ENCODE measurements at places on chromosomes 11 and 22. TPM values are rescaled to one million over a fixed set of nuclear protein-coding genes. Genes with fewer than 3 reads are reported as not detected.

- DNase-seq, result no peak
Observed at GRCh38 chr22:25053153-25053805, 100.8 kb downstream of the KIAA1671 start.

GRCh38 chr22:31137721-31138120, 2.6 kb downstream of the PLA2G3 start:
- DNase-seq, result no peak

DNA sequence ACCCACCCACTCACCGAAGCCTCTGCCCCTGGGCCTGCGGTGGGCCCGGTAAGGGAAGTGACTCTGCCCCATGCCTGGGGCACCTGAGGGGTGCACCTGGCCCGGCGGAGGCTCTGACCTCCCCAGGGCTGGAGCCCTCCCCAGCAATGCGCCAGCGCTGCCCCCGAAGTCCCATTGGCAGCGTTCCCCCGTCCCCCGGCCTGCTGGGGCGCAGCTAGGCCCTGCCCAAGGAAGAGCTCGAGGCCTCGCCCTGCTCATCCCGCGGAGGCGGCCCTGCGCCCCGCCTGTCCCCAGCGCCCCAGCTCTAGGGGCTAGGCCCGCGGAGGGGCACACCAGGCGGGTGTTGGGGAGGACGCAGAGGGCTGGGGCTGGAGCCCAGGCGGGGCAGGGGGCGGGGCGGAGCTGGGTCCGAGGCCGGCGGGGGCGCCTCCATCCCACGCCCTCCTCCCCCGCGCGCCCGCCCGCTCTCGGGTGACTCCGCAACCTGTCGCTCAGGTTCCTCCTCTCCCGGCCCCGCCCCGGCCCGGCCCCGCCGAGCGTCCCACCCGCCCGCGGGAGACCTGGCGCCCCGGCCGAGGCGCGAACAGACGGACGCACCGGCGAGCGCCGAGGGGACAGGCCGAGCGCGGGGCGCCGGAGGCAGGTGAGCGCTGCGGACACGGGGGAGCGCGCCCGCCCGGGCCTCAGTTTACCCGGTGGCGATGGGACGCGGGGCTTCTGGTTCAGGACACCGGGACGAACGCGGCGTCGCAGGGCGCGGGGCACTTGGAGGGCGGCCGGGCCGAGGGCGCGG, at the start of gene EPS8L2:
EPS8L2 (plus strand) TSS at position 586 of the 793 bp plus-strand sequence. CDS start 3,177 bp downstream, outside the sequence.
- DNase-seq, result no peak

DNA sequence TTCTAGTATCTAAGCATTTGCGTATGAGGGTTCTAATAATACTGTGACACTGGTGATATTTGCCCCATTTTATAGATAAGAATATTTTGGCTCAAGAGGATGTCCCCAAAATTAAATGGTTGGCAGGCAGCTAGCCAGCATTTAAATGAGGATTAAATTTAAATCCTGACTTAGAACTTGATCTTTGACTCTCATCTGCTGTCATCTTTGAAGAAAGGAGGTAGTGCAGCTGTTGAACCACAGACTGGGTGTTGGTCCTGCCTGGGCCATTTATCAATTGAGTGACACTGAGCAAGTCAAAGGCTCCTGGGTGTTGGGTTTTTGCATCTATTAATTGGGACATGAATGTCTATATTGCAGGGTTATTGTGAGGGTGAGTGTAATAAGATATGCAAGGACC, 112.3 kb downstream of the INSC start:
- DNase-seq, result no peak

DNA sequence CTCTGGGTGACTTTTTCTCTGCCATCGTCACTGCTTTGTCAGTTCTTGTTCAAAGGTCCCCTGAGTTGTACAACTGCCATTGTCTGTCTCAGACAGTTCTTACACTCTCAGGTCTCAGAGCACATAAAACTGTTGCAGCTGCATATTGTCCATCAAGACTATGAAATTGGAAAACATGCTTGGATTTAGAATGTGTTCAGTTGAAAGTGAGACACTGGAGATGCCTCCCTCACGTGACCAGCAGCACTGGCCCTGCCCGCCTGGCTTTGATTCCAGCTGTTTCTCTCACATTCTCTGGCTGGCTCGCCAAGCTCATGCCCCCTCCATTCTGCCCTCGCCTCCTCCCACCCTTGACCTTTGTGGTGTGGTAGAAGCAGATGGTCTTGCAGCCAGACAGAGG, 244.2 kb downstream of the NTM start:
- no peak for DNase-seq

The LRP4 gene
- polyA plus RNA-seq, result 31.5 TPM

Measured in renal pelvis (tissue), 12 donors.